ENCODE measurements at places on chromosomes 12 and 14.
A peak's percentile ranks its signal among the peaks of the same experiment; 100 is the strongest.

- DNase-seq, result no peak
Observed at GRCh38 chr12:23084236-23084995, 459.4 kb downstream of the ETNK1 start.

- peak; percentile 5 for DNase-seq
Observed at GRCh38 chr12:48681399-48681709, 684 bp downstream of the KANSL2 start.

- no peak for DNase-seq
Observed at GRCh38 chr12:107525063-107525718, 160.4 kb upstream of the PWP1 start.

GRCh38 chr12:111458546-111459172, 52.9 kb downstream of the SH2B3 start:
- DNase-seq, result no peak

GRCh38 chr14:57362361-57362760, 28.0 kb upstream of the NAA30 start:
- no peak for DNase-seq

Measured in GM18507 (cell line).